Stimulated activated CD8-positive, alpha-beta memory T cell treated with anti-CD3 and anti-CD28 coated beads, Interleukin-2, amount 100 ng/mL, for 1 hour (primary cell): ENCODE measurements at places on chromosomes 16 and 17.

DNA sequence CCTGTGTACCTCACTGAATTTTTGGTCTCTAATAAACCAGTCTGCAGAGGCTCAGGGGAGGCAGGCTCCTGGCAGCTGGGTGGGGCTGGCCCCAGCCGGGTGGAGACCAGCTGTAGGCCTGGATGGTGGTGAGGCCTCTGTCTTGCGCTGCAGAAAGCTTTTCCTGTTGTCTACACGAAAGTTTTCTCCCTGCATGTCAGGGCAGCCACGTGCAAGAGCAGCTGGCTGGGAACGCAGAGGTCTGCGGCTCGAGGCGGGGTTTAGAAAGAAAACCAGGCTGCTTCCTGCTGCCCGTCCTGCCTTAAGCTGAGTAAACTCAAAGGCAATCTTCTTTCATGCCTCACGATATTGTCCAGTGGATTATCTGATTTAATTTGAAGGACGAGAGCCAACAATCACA, 2.4 kb downstream of the SERPINF1 start:
- DNase-seq: peak; percentile 23

GRCh38 chr16:53209877-53210276, 155.1 kb downstream of the CHD9 start:
- no peak for DNase-seq

- no peak for DNase-seq
Measured at GRCh38 chr17:30005709-30006320, 64.4 kb downstream of the EFCAB5 start.

- no peak for DNase-seq
Measured at GRCh38 chr16:89374393-89374960, 115.9 kb downstream of the ANKRD11 start.

- no peak for DNase-seq
Measured at GRCh38 chr17:28405632-28406472, at the start of gene SLC46A1. TSS of gene SLC46A1 (minus strand) at chr17:28406212. CDS start at chr17:28406114, 98 bp downstream.

DNA sequence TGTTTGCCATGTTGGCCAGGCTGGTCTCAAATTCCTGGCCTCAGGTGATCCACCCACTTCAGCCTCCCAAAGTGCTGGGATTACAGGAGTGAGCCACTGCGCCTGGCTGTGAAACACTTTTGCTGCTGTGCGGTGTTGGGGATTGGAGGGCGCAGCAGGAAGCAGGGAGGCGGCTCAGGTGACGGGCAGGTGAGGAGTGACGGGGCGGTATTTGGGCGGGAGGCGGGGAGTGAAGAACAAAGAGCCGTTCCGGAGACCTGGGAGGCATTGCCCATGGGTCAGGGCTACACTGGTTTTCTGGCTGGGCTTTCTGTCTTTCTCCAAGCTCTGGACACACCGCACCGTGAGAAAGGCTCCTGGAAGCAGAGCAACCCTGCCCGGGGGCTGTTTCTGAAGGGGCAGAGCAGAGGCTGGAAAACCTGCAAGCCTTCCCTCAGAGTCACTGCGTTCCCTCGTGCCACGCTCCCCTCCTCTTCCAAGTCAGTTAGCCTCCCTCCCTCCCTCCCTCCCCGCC, 22.1 kb downstream of the CRISPLD2 start:
- no peak for DNase-seq

GRCh38 chr17:17824119-17824782, 12.5 kb downstream of the SREBF1 start:
- no peak for DNase-seq
